ENCODE measurements at places on chromosomes 5 and 9. TPM values are rescaled to one million over a fixed set of nuclear protein-coding genes. Genes with fewer than 3 reads are reported as not detected.
A peak's percentile ranks its signal among the peaks of the same experiment; 100 is the strongest.

GRCh38 chr5:168875832-168876231 lies 296.7 kb upstream of the PANK3 start:
- DNase-seq, result no peak

DNA sequence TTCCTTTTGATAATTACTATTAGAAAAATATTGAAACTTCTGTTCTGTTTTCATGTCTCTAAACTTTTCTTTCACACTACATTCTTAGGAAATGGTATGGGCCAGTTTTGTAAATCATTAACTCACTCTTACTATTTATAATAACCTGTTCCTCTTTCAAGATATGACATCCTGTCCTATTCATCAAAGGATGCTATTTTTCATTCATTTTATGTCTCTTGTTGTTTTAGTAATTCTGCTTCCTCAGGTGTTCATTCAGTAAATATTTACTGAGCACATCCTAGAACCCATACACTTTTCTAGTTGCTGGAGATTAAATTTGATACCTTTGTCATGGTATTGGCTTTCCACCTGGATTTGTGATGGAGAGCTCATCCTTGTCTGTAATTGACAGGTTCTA lies 58.0 kb downstream of the GDA start:
- DNase-seq, result no peak

DNA sequence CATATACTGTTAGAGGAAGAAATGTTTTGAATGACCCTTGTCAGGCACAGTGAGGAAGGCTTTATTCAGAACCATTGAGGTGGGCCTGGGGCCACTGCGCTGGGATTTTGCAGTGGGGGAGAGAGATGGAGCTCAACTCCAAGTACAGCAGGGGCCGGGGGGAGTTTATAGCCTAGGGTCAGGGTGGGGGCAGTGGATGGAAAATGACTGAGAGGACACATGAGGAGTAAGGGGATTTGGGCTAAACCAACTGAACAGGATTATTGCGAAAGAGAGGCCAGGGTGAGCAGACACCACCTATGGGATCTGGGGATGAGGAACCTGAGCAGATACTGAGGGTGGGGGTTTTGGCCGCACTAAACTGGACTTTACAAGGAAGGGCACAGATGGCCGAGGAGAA lies 6.3 kb downstream of the CEP72 start:
- DNase-seq, result no peak

GRCh38 chr9:86942281-86943200 lies 4.8 kb downstream of the GAS1 start:
- DNase-seq, result no peak

DNA sequence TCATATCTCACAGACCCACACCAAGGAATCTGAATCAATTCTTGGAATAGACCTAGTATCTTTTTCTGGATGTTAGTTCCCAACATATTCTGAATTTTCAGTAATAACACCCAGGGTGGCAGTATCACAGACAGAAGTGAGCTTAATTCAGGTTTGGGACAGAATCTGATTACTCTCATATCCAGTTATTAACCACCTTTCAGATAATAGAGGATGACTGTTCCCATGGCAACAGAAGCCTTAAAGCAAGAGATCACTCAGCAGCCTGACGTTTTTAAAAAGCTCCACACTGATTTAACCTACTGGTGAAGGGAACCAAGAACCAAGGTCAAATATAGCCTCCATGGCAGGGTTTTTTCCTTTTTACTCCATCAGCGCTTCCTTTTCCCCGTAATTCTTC lies 68.4 kb downstream of the ACTBL2 start:
- no peak for DNase-seq

DNA sequence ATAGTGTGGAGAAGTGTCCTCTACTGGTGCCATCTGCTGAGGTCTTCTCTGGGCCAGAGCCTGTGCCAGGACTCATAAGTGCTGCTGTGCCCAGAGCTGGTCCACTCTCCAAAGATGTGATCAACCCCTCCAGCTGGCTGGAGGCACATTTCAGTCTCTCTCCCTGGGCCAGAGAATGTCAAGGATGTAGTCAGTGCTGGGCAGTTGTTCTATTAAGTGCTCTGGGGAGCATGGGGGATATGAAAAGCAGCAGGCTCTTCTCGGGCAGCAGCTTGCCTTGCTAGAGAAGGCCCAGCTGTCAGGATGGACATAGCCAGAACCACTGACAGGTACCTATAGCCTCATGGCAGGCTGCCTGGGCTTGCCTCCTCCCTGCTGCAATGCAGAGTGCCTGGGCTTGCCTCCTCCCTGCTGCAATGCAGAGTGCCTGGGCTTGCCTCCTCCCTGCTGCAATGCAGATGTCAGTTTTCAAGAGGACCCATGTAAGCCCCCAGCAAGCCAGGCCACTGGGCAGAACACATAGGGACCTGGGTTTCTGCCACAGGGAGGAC lies 157.2 kb upstream of the PANK3 start:
- DNase-seq, result no peak

DNA sequence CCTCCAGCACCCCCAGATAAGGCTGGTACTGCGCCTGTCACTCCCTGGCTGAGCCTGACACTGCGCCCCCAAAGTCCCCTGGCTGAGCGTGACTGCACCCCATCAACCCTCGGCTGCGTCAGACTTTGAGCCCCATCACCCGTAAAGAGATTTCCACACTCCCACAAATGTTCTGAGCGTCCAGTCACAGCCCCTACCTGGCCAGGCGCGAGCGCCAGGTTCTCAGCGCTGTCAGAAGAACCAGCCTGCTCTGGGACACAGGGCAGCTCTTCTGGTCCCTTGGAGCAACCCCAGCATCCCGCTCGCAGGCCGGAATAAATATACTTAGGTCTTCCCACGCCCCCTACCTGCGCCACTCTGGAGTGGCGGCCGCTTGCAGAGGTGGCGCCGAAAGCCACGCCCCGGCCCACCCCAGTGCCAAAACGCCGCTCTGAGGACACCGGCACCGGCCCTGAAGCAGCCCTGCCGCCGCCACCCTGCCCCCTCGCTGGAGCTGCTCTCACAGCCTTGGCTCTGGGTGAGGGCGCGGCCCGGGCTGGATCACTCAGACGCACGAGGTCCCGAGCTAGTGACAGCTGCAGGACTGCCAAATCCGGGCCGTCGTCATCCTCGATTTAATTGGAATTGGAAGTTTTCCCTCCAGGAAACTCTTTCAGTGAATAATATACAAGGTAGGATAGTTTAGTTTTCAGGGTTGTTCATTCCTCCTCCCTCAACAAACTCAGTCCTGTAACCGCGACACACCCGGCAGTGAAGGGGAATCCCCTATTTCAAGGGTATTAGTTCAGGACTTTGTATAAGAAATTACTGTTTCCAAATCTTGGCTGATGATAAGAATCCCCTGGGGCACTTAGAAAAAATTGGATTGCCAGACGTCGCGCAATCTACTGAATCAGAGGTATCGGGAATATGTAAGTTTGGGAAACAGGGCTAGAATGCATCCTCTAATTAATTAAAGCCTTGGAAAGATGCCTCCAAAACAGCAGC lies 1.2 kb upstream of the CEMIP2 start:
- DNase-seq, result peak; percentile 88

GRCh38 chr5:77426670-77427069 lies 65.4 kb downstream of the WDR41 start:
- DNase-seq, result no peak

DNA sequence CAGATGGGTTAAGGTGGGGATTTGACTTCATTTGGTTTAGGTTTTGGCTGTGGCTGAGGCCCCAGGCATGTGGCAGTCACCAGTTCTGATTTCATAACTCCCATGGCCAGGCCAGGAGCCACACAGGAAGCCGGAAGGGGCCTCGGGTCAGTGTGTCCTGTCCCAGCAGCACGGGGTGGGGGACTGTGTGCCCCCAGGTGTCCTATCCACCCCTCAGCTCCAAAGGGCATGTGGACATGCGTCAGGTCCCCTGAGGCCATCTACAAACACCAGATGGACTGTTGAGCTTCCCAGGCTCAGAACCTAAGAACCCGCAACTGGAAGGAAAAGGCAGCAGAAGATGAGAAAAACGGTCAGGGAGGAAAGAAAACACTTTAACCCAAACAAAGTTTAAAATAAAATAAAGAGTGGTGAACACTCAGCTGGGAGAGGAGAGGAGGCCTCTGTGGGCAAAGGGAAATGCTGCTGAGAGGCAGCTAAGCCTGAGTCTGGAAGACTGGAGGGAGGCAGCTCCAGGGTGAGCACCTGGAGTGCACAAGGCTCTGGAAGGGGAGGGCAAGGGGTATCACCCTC lies 260.8 kb downstream of the AUH start:
- no peak for DNase-seq

GRCh38 chr5:55926476-55926875 lies 68.3 kb downstream of the IL6ST start:
- DNase-seq, result no peak

- DNase-seq, result no peak
These were observed 191.3 kb upstream of the RAI14 start for GRCh38 chr5:34464829-34465228.

DNA sequence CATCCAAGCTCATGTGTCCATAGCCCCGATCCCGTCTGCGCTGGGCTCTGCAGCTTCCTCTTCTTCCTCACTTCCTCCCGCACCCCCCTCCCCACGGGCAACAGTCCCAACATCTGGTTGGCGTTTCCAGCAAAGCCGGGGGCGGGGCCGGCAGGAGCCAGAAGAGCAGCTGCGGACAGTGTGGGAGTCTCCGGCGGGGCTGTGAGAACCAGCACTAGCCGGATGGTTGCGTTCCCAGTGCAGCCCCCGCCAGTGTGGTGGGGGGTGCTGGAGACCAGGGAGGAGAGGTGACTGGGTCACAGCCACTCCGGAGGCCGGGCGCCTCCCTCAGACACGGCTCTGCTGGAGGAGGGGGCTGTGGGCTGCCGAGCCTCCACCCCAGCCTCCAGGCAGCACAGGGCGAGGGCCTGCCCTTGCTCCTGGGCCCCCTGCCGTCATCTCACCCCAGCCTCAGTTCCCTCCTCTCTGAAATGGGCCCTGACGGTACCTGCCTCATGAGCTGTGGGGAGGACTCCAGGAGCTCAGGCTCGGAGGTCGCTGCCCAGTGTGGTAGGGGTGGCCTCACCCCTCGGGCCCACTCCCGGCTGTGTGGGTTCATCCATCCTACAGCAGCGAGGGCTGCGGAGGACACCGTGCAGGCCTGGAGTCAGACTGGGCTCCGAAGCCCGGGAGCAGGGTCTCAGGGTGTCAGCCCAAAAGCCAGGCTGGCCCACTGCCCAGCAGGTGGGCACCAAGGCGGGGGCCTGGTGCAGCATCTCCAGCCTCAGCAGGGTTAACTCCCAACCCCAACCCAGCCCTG lies 41.5 kb upstream of the NOTCH1 start:
- no peak for DNase-seq

CNTNAP3B gene
- total RNA-seq, result 35.5 TPM

SLCO6A1 gene
- total RNA-seq, result not detected

IL3 gene
- total RNA-seq, result not detected

SARDH gene
- not detected for total RNA-seq

IPPK gene
- 8.9 TPM for total RNA-seq
